ENCODE measurements at places on chromosomes 5 and 9.

DNA sequence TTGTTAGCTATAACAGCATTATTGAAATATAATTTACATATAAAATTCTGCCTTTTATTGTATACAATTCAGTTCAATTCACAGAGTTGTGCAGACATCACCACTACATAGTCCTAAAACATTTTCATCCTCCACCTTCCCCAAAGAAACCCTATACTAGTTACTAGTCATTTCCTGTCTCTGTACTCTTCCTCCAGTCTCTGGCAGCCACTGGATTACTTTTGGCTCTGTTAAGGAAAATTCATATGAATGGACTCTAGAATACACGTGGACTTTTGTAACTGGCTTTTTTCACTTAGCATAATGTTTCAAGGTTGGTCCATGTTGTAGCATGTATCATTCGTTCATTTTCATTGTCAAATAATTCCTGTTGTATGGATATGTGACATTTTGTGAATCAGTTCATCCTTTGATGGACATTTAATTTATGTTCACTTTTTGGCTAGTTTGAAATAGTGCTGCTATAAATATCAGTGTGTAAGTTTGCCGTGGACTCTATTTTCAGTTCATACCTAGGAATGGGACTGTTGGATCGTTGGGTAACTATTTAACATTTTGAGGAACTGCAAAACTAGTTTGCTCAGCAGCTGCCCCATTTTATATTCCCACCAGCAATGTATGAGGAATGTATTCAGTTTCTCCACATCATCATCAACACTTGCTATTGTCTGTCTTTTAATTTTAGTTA is 9.7 kb downstream of the ICE1 start:
- no peak for DNase-seq

- no peak for DNase-seq
Measured at GRCh38 chr9:131606896-131607567, 61.7 kb downstream of the PRRT1B start.

- DNase-seq = no peak
Measured at GRCh38 chr9:117000196-117000723, 313.2 kb downstream of the TRIM32 start.

DNA sequence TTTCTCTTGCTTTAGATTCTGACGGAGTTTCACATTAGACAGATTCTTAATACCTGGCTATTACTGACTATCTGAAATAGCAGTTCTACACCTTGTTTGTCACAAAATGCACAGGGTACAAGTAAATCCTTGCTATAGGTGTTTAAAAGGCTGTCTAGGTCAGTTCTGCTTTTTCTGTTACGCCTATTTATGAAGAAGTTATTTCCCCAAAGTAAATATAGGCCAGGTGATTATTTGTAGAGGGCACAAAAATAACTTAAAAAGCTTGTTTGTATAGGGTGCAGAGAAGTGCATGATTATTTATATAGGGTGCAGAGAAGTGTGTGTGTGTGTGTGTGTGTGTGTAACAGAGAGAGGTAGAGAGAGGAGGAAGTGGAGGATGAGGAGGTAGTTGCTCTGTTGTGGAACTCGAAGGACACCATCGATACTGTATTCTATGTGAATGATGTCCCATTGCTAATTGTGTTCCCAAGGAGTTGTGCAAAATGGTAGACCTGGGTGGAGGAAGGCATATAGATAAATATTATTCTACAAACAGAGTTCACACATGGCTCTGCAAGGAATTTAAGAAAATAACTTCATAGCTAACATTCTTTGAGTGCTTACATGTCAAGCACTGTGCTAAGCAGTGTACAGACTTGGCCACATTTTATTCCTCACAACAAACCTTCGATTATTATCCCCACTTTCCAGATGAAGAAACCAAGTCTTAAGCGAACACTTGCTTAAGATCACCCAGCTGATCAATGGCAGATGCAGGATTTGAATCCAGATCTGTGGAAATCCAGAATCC is 96.3 kb upstream of the EQTN start:
- no peak for DNase-seq

DNA sequence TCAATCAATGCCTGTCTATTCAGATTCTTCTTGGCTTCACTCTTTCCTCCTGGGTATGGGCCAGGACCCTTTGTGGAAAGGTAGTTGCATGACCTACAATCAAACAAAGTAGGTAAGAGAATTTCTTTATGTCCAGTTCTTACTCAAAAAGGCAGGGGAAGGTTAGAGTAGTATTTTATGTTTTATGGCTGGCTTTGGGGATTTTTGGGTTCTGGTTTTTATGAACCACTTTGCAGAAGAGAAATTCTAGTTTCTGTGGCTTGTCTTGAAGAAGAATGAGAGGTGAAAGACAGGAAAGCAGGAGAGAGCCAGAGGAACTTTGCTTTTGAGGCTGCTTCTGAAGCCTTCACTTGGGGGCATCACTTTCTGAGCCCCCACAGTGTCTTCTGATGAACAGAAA is 14.7 kb upstream of the CRHBP start:
- DNase-seq = no peak

GRCh38 chr5:55151923-55152842 is 7.8 kb upstream of the GPX8 start:
- no peak for DNase-seq

- no peak for DNase-seq
Measured at GRCh38 chr9:130321539-130321938, 56.0 kb downstream of the HMCN2 start.
